A673 (cell line): ENCODE measurements at places on chromosomes 2 and 18. TPM values are rescaled to one million over a fixed set of nuclear protein-coding genes. Genes with fewer than 3 reads are reported as not detected.
A peak's percentile ranks its signal among the peaks of the same experiment; 100 is the strongest.

GRCh38 chr2:27914041-27914804, 23.7 kb downstream of the BABAM2 start:
- no peaks in the 10 kb centered on the region for H3K36me3 ChIP-seq
- H3K27ac ChIP-seq: no peak overlapping the region
- H3K27me3 ChIP-seq: no peaks in the 10 kb centered on the region
- H3K4me3 ChIP-seq: no peak overlapping the region
- peaks cover 4% of the 10 kb centered on the region for H3K4me1 ChIP-seq
- no peak for DNase-seq

DNA sequence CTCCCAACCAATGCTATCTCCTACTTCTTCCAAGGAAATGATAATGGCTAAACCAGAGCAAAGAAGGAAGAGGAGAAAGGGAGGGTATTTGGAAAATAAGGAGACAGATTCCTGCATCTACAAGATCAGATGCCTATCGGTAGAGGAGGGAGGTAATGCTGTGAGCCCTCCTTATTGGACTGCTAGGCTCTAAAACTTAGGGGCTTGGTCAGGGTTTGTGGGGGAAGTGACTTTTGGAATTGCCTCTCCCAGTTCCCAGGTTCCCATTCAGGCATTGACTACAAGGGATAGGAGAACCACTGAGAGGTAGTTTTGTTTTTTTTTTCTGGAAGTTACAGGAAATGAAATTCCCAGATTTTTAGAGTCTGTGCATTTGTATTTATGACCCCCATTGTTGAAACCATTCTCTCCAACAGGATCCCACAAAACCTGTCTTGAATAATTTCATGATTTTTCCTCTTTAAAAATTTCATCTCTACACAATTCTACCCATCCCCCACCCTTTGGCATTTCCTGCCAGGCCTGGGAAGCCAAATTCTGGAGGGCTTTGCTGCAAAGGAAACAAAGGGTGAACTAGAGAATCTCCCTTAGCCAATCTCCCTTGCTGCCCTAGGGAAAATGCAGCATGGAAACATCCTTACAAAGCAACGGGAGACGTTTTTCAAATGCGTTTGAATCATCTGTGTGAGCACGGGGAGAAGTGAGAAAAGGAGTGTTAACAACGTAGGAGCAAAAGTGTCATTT, 282.1 kb upstream of the EPAS1 start:
- H3K36me3 ChIP-seq: no peaks in the 10 kb centered on the region
- no peak overlapping the region for H3K4me3 ChIP-seq
- peaks cover 14% of the 10 kb centered on the region for H3K4me1 ChIP-seq
- peak; percentile 82 for DNase-seq

- H3K36me3 ChIP-seq: no peaks in the 10 kb centered on the region
- DNase-seq: no peak
- no peaks in the 10 kb centered on the region for H3K27me3 ChIP-seq
- peaks cover 4% of the 10 kb centered on the region for H3K4me1 ChIP-seq
- H3K27ac ChIP-seq: no peak overlapping the region
These were observed 31.0 kb downstream of the VIT start for GRCh38 chr2:36727550-36727949.

DNA sequence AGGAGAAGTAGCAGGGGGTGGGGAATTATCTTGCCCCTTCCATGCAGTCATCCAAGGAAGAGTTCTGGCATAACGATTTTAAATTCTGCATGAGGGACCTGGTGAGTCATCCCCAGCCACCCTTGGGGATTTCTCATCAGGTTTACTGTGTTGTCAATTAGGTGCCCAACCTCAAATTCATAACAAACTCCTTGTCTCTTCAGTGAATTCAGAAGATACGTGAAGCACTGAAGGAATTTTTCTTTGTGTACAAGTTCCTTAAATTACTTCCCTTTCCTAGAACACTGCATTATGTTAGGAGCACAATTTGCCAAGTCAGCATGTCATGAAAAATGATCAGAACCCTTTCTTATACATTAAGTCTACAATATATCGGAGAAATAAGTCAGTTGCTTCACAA, 70.8 kb upstream of the NOSTRIN start:
- peak; percentile 51 for DNase-seq
- H3K27me3 ChIP-seq: no peaks in the 10 kb centered on the region
- no peak overlapping the region for H3K27ac ChIP-seq
- peaks cover 10% of the 10 kb centered on the region for H3K4me1 ChIP-seq
- no peak overlapping the region for H3K4me3 ChIP-seq
- no peaks in the 10 kb centered on the region for H3K36me3 ChIP-seq

GRCh38 chr2:63015389-63015788, 35.2 kb upstream of the OTX1 start:
- no peaks in the 10 kb centered on the region for H3K4me1 ChIP-seq
- no peak overlapping the region for H3K4me3 ChIP-seq
- no peak overlapping the region for H3K27ac ChIP-seq

DNA sequence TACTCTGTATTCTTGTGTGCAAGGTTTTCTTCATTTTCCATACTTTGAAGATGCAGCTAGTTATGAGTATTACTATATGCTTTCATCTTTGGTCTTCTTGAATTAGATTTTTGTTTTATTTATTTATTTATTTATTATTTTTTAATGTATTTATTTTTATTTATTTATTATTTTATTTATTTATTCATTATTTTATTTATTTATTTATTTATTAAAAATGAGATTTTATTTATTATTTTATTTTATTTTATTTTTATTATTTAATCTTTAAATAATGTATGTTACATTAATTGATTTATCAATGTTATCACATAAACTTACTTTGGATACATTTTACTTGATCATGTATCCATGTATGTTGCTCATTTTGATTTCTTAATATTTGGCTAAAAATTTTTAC, 132.3 kb upstream of the GALNT13 start:
- DNase-seq: no peak
- no peak overlapping the region for H3K4me3 ChIP-seq
- H3K36me3 ChIP-seq: no peaks in the 10 kb centered on the region
- H3K27me3 ChIP-seq: no peaks in the 10 kb centered on the region
- no peak overlapping the region for H3K27ac ChIP-seq

DNA sequence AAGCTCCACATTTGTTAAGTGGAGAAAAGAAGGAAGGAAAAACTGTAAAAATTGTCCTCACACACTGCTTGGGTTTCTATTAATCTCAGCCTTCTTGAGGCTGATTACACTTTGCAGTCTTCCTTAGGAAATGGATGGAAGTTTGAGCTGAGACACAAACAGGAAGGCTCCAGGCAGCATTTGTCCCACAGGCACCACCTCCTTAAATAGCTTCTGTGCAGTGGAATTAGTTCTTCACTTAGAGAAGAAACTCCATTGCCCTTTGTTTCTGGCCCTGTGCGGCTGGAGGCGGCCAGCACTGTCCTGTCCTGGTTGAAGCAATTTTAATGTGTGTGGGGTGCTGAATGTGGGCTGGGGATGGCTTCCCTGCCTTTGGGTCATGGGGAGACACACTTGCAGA, 44.3 kb downstream of the ARHGAP28 start:
- DNase-seq: no peak
- H3K4me1 ChIP-seq: no peaks in the 10 kb centered on the region
- no peak overlapping the region for H3K27ac ChIP-seq
- no peaks in the 10 kb centered on the region for H3K27me3 ChIP-seq
- no peaks in the 10 kb centered on the region for H3K36me3 ChIP-seq

DNA sequence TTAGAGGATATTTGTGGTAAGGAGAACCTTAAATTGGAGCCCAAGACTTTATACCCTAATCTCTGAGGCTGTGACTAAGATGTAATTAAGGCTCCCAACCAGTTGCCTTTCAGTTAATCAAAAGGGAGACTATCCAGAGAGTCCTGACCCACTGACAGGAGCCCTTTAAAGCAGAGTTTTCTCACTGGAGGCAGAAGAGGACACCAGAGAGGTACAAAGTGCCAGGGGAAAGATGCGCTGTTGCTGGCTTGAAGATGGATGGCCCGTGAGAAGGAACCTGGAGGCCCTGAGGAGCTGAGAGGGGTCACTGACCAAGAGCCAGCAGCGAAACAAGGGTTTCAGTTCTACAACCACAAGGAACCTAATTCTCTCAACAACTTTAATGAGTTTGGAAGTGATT, 137.3 kb downstream of the TMEM131 start:
- no peak overlapping the region for H3K27ac ChIP-seq
- DNase-seq: no peak
- no peak overlapping the region for H3K4me3 ChIP-seq
- no peaks in the 10 kb centered on the region for H3K4me1 ChIP-seq
- H3K27me3 ChIP-seq: no peaks in the 10 kb centered on the region

DNA sequence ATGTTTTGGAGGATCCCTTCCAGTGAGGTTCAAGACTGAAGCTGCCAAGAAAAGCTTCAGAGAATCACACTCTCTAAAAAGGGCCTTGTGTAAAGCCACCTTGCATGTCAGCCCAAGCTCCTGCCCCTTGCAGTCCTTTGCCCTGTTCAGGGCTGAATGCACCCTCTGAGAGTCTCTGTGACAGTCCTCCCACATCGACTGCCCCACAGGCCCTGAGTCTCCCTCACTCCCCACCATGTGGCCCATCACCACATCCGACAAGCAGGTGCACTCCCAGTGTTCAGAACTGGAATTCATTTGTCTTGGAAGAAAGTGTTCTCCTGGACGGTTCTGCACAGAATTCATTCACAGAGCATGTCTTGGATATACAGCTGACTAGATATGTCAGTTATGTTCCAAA, 31.0 kb downstream of the BCL11A start:
- peaks cover 66% of the 10 kb centered on the region for H3K27me3 ChIP-seq
- H3K36me3 ChIP-seq: no peaks in the 10 kb centered on the region
- H3K4me1 ChIP-seq: no peaks in the 10 kb centered on the region
- no peak overlapping the region for H3K4me3 ChIP-seq

DNA sequence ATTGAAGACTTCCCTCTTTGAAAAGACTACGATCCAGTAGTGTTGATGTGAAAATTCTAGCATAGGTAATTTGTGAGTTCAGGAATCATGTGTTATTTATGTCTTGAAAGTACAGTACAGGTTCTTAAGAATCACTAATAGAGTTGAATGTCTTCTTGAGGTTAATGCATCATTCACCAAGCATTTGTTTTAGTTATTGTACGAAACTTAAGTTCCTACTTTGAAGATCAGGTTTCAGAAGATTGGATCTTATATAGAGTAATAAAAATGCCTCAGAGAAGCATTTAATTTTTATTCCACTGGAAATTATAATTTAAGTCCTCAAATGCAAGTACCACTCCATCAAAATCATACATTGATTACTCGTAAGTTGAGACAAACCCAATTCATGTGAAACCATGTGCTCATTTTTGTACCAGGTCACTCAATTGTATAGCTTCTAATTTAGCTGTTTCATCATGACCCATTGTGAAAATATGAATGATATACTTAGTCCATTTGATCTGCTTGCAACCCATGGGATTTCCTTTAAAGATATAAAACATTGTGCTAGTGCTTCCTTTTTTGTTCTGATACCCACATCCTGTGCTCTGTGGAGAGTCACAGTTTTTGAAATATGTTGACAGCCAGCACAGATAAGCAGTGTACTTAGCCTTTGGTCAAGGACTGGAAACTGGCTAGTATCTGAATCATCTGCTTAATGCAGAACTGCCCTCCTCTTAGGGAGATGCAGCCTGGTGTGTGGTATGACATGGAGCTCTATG, 22.5 kb upstream of the RAB27B start:
- H3K27me3 ChIP-seq: peaks cover 5% of the 10 kb centered on the region
- no peak for DNase-seq
- no peak overlapping the region for H3K27ac ChIP-seq
- no peaks in the 10 kb centered on the region for H3K4me1 ChIP-seq
- H3K4me3 ChIP-seq: no peak overlapping the region

DNA sequence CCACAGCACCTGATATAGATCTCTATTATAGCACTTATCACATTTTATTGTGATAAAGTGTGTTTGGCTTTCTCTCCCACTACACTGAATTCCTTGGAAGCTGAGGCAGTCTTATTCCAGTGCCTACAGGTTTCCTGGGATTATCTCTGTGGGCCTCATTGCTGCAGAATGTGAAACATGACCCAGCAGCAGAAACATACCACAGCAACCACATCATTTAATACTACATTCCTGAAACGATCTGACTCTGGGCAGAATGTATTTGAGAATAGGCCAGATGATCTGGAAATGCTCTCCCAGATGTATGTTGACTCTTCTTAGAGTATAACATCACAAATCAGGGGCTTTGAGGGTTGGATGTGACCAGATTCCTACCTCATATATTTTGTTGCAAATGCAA, 323.5 kb upstream of the TANK start:
- H3K4me1 ChIP-seq: no peaks in the 10 kb centered on the region
- peak; percentile 40 for DNase-seq
- H3K27ac ChIP-seq: no peak overlapping the region
- H3K27me3 ChIP-seq: no peaks in the 10 kb centered on the region
- H3K36me3 ChIP-seq: no peaks in the 10 kb centered on the region

DNA sequence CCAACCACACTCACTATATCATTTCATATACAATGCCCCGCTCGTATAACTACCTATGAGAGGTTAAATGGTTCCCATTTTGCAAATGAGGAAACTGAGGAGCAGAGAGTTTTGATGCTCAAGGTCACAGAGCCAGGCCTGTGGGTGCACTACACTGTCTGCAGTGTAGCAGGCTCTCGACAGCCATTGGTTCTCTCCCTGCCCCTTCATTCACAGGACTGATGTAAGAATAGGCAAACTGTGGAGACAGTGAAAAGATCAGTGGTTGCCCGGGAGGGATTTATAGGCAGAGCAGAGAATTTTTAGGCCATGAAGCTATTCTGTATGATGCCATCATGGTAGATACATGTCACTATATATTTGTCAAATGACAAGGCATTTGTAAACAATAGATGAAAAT, 39.0 kb upstream of the LBH start:
- no peaks in the 10 kb centered on the region for H3K4me1 ChIP-seq
- no peaks in the 10 kb centered on the region for H3K27me3 ChIP-seq
- no peak overlapping the region for H3K4me3 ChIP-seq
- H3K27ac ChIP-seq: no peak overlapping the region
- no peaks in the 10 kb centered on the region for H3K36me3 ChIP-seq

DNA sequence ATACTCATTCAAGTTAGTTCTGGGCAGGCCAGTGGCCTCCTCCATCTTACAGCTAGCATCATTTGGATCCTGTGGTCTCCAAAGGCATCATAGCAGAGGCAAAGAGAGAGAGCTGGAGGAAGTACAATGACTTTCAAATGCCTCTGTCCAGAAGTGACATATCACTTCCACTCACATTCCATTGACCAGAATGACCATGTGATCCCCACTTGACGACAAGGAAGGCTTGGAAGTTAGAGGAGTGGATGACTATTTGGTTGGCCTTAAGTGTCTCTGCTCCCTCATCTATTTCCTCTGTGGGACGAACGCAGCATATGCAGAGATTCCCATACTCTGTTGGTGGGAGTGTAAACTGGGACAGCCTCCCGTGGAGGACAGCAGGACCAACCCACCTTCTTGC, 27.8 kb upstream of the MLPH start:
- no peak overlapping the region for H3K27ac ChIP-seq
- DNase-seq: no peak
- no peak overlapping the region for H3K4me3 ChIP-seq
- H3K36me3 ChIP-seq: no peaks in the 10 kb centered on the region
- no peaks in the 10 kb centered on the region for H3K4me1 ChIP-seq

CHAC2 gene
- 20.1 and 20.4 TPM in 2 replicates for total RNA-seq

SULT1C2 gene
- total RNA-seq: not detected in 2 replicates

ZSWIM2 gene
- not detected in 2 replicates for total RNA-seq

NAT8 gene
- not detected in 2 replicates for total RNA-seq

CD8B2 gene
- total RNA-seq: not detected in 2 replicates

TMEM247 gene
- total RNA-seq: not detected in 2 replicates

TPO gene
- total RNA-seq: not detected in 2 replicates

SKOR2 gene
- total RNA-seq: not detected in 2 replicates
